ENCODE measurements at places on chromosomes 3 and 15.

GRCh38 chr15:68617001-68617400, 38.2 kb downstream of the CORO2B start:
- no peak for DNase-seq

DNA sequence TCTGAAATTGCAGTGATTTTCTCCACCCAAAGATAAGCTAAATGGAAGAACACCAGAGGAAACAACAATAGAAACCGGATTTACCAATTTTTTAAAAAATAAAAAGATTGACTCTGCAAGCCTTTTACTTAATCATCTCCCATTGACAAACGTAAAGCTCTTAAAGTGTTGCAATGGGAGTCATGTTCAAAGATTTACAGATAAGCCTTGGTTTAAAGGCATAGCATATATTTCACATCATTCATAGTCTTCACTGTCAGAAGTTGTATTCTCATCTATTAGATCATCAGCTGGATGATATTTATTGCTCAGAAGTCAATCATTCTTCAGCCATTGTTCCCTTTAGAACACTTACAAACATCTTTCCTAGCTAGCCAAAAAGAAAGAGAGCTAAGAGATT, 397.6 kb downstream of the GBE1 start:
- no peak for DNase-seq

- DNase-seq = no peak
Measured at GRCh38 chr3:105362021-105362665, 4.6 kb upstream of the ALCAM start.

DNA sequence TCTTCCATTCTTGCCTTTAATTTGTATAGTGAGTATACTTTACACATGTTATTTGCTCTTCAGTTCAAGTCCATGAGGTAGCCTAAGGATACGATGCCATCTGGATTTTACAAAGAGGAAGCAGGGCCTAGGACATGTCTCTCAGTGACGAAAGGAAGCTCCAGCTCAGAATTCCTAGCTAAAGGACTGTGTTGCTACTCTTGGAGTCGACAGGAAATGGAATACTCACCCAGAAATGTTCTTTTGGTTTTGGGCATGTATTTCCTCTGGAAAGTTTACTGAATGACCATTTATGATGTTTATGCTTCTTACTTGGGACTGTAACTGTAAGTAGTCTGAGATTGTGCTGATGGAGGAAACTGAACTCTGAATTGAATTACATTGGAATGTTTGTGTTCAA, 12.5 kb downstream of the OXNAD1 start:
- DNase-seq = no peak

- no peak for DNase-seq
Measured at GRCh38 chr3:189496375-189497138, 134.6 kb upstream of the TP63 start.

- no peak for DNase-seq
Measured at GRCh38 chr3:169666076-169666375, 2.5 kb upstream of the MECOM start.

DNA sequence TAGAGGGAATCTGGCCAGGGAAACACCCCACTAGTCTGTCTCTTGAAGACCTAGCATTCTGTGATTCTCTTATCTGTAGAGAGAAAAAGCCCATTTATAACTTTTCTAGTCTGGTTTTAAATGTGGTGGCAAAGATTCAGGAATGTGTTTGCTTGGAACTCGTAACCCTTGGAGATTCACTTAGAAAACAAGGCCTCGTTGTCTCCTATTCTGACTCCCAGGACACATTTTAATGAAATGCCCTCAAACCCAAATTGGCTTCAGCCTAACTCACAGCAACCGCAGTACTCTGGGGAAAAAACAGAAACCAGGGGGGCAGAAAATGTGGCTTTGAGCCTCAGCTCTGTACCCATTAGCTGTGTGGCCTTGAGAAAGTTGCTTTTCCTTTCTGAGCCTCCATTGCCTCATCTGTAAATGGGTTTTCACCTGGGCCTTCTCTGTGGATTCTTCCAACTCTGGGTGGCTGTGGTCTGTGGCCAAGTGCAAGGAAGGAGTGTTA, 36.5 kb downstream of the RPLP1 start:
- DNase-seq = no peak

GRCh38 chr3:23546181-23546580, 259.6 kb upstream of the UBE2E1 start:
- DNase-seq = no peak

DNA sequence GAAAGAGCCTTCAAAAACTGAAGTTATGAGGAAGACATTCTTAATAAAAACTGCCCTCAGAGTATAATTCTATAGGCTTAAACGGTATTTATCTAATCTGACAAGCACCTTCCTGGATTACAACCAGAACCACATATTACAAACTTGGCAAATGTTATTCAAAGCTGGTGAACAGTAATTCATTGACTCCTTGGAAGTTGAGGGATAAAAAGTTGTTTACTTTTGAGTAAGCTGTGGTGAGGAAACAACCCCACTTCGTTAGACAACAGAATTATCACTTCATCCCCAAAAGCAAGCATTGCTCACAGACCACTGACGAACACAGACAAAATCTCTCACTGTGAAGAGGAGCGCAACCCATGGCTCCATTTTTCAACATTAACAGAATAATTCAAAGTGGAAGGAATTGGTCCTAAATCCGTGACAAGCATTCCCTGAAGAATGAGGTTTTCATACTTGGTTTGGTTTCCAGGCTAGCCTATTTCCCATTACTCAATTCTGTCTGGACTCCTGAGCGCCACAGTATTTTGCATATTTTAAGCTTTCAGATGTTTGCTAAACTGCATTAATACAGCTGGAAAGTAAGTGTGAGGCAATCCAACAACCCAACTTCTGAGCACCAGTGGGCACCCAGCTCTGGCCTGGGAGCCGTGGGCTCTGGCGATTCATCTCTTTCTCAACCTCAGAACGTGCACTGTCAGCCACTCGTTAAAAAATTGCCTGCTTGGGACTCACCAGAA, 32.7 kb downstream of the LRIG1 start:
- no peak for DNase-seq

- no peak for DNase-seq
Measured at GRCh38 chr3:42019953-42020260, 58.0 kb upstream of the ULK4 start.

DNA sequence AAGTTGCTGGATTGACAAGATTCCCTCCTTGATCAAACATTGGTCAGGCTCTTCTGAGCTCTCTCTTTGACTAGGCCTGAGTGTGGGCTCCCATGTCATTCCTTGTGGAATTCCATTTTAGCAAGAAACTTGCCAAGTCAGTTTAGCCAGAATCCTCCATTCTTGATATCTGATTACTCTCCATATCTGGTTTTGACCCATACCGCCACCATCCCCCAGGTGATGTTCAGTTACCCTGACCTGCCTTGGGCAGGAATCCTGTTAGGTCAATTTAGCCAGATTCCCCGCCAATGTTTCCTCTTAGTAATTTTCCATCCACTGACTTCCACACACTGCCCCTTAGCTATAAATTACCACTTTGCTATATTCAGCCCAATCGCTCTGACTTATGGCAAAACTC, 1.0 kb upstream of the PCCB start:
- DNase-seq = no peak

DNA sequence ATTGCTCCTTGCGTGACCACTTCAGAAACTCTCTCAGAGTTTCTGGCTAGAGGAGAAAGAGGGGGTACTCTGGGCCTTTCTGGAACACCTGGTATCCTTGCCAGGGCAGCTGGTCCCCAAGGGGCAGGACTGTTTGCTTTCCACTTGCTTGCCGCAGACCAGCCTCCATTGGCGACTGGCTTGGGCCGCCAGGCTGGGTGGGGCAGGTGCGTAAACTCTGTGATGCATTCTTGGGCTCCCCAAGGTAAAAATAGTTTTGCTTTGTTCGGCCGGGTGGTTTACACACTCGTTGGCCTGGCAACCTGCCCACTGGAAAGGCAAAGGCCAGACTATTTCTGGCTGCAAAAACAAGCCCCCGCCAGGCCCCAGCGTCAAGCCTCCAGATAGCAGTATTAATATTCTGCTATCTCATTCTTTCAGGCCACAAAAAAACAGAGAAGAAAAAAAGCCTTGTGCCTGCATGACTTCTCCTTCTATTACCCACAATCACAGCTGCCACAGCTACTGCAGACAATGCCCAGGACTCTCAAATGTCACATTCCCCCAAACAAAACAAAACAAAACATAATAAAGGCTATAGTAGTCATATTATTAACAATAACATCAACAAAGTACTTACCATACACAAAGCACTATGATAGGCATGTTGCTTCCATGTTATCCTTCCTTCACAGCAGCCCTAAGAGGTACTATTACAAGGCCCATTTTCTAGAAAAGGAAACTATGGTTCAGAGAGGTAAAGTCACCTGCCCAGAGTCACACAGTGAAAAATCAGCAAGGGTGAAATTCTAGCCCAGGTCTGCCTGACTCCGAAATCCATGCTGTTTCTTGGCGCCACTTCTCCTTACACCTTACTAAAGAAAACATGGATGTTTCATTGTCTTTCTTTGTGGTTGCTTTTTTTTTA, 14.0 kb upstream of the SSUH2 start:
- no peak for DNase-seq

DNA sequence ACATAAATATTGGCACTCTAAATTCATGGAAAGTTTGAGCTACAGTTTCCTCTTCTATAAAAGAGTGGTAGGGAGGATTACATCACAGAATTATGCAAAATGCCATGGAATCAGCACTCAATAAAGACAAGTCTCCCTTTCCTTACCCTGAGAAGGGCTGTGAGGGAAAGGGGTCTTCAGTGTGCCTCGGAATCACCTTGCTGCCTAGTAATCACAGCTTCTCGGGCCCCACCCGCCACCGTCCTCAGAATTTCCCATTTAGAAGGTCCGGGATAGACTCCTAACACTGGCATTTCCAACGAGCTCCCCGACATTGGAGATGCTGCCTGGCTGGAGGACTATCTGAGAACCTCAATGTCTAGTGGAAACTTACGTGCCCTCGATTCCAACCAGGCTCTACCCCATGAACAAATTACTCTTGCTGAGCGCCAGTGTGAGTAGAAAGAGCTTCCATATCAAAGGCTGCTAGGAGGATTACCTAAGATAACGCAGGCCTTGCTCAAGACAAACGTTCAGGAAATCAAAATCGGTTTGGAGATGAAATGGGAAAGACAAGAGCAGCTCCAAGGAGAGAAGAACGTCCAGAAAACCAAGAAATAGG, 92.1 kb upstream of the CHD2 start:
- no peak for DNase-seq

GRCh38 chr3:108106031-108106430, 15.2 kb upstream of the CD47 start:
- DNase-seq = no peak

Data from CD8-positive, alpha-beta T cell (primary cell).